Keratinocyte (primary cell): ENCODE measurements at places on chromosomes 2 and 18.

DNA sequence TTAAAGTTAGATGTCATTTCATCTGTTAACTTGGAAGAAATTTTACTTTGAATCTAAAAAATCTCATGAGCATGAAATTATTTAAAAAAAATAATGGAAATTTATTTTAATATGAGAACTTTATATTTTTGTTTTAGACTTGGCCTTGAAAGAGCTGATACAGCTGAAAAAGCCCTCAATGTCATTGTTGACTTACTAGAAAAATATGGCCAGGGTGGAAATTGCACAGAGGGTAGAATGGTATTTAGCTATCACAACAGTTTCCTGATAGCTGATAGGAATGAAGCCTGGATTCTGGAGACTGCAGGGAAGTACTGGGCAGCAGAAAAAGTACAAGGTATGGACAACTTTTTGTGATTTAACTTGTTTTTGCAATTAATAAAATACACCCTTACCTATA, 5.3 kb downstream of the SCRN3 start:
- DNase-seq, result no peak

DNA sequence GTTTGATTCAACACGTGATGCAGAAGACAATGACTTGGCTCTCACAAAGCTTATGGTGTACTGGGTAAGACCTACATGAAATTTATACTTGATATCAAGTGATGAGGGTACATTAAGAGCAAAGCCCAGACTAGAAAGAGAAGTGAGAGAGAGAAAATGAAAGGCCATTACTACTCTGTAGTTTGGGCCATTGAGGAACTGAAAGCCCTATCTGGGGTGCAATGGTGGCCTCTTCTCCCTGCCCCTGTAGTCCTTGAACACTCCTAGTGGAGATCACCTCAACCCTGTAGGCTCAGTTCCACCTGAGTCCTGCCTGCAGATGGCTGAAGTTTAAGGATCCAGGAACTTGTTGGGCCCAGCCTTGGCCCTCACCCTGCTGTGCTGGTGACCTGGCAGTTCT, 569.8 kb upstream of the MEX3C start:
- no peak for DNase-seq

DNA sequence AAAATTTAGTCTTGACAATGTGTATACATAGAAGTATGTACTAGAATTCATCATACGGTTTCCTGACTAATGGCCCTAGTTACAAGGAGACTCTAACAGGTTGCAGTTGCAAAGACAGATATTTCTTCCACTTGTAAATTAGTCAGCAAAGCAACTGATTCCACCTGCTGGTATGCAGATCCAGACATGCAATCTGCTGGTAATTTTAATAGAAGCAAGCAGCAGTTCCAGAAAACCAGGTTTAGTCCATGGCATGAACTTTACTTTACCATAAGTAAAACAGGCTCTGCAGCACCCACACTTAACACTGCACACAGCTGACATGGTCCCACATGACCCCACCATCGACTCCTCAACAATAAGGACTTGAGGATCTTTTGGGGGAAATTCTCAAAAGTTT, 110.9 kb upstream of the SP3 start:
- DNase-seq, result no peak

DNA sequence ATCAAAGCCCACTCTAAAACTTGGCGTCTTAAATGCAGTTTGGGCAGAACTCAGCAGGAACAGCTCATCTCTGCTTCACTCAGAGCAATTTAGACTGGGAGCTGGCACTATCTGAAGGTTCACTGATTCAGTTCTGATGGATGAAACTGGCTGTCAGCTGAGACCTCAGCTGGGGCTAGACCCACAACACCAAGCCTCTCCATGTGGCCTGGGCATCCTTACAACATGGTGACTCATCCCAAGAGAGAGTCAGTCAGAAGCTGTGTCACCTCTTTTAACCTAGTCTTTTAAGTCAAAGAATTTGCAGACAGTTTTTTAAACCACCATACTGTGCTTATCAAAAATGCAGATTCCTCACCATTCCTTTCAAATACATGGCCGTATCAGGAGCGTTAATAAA, 62.6 kb upstream of the ZNF397 start:
- DNase-seq, result no peak

DNA sequence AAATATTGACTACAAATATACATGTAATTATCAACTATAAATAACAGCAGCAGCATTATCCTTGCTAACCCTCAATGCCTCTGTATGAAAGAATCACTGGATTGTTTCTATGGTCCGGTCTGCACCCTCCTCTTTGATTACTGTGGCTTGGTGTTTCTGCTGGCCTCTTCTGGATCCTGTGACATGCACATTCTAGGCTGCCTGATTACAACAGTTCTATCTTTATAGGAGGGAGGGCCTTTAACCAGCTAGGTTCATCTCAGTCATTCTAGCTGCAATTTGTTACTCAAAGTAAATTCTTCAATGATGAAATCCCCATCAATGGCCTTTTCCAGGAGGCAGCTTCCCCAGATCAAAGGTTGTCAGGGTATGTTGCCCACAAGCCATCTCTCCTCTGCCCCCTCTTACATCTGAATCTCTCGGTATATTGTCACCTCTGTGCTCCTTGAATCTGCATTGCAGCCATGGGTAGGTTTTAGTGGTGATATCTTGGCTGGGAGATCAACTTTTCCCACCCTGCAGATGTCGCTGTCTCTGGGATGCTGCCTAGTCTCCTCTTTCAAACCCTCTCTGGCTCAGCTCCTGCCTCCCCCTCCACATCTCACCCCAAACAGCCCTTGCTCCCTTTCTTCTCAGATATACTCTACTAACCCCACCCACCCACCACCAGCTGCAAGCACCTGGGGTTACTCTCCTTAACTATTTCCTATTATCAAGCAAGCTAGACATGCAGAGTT, 106.2 kb upstream of the BZW1 start:
- no peak for DNase-seq

DNA sequence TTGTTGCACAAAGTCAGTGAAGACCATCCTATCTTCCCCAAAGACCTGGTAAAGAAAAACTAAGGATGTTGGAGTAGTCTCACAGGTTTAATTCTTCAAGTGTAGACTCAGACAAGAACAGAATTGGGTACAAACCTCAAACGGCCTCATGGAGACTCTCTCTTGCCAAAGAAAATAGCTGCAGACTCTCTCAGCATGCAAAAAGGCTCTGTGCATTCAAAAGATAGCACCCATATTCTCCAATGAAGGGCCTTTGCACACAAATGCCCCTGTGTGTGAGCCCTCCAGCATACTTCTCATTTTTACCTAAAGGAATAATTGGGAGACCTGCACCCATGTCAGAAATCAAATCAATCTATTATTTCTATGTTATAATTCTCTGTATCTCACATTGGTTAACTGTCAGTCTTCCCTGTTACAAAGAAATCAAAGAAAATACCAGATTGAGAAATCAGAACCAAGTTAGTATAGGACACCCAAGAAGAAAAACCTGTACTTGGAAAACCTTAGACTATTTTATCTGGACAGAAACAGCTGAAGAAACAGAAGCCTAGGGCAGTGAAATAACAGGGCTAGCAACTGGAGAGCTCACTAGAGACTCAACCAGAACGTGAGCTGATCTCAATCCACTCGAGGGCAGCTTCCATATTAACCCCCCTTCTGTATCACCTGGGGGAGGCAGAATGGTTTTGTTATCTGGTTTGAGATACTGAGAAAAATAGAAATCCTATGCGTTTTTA, 134.7 kb upstream of the DNAJC10 start:
- no peak for DNase-seq

DNA sequence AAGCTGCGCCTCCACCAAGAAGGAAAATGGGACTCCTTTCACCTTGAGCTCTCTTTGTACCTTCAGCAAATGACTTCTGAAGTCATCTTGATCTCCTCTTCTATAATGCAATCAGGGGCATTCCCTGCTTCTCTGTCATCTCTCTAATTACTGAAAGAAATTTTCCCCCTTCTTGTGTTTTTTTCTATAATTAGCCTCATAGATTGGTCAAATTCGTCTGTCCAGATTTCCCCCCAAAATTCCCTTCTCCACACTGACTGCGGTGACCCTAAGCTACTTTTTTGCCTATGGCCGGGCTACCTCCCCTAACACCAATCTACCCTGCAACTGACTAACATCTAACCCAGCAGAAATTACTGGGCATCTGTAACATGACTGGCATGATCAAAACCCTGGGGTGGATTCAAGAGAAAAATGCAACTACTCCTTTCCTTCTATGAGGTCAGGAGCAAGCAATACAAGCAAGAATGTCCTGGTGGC, 168.6 kb downstream of the BCL2 start:
- DNase-seq, result no peak

DNA sequence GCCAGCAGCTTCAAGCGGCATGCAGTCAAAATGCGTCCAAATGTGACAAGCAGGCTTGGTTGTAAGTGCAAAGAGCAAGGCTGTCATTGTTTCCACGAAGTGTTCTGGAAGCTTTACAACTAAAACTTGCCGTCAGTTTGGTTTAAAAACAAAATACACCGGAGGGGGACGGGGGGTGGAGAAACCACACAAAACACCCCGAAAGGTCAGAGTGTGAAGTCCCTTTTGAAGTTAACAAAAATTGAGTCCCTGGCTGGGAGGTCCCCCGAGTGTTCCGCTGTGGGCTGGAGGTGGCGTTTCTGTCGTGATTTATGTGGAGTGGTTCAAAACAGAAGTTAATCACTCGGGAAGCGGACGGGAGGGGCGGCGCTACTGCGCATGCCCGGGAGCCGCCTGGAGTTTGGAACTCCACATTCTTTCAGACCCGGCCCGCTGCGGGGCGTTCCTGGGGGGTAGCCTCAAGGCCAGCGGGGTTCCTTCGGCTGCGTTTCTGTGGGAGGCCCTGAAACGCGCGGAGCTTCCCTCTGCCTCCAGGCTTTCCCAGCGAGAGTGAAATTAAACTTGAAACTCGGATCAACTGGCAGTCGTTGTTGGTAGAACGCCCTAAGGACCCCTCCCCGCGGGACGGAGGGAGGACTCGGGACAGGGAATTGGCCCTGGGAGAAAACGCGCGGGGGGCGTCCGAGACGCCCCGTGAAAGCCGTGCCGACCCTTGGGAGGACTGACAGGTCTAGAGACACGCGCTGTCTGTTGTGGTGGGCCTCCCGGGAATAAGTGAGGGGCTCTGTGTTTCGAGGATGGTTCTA, 1.4 kb downstream of the TGIF1 start:
- DNase-seq, result no peak

DNA sequence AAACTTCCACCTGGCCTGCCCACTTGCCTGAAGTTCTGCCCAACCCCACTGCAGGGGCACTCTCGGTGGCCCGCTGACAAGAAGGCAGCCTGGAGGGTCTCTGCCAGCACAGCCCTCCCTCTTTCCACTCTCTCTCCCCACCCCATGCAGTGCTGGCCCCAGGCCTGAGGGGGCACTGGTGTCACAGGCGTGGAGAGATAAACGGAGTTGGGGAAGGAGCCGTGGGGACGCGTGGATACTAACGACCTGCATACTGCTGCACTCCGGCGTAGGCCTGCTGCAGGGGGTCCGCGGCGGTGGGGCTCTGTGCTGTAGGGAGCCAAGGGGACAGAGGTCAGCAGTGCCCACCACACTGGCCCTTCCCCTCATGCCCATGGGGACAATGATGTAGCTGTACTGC, 299.3 kb downstream of the CELF4 start:
- no peak for DNase-seq

- no peak for DNase-seq
Observed at GRCh38 chr2:3428577-3428976, 49.1 kb downstream of the TRAPPC12 start.

- no peak for DNase-seq
Observed at GRCh38 chr2:74378007-74378406, 2.1 kb downstream of the DCTN1 start.

- DNase-seq, result no peak
Observed at GRCh38 chr2:189751080-189751658, 11.4 kb downstream of the OSGEPL1 start.

GRCh38 chr2:20052861-20053281, 1.4 kb upstream of the LAPTM4A start:
- DNase-seq, result no peak

DNA sequence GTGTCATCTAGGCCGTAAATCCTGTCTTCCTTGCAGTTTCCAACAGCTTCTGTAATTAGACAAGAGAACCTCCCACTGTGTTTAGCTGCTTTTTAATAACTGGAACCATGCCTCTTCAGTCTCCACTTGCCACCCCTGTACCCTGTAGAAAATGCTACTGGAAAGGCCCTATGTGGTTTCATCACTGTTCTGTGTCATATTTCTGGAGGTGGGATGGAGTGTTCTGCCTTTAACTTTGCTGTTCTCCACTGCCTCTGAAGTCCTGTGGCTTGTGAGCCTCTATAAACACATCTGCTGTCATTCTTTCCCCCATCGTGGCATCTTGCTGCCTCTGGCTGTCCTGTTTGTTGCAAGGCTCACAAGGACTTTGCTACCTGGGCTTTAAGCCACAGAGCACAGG, 17.9 kb downstream of the MGAT5 start:
- DNase-seq, result no peak

DNA sequence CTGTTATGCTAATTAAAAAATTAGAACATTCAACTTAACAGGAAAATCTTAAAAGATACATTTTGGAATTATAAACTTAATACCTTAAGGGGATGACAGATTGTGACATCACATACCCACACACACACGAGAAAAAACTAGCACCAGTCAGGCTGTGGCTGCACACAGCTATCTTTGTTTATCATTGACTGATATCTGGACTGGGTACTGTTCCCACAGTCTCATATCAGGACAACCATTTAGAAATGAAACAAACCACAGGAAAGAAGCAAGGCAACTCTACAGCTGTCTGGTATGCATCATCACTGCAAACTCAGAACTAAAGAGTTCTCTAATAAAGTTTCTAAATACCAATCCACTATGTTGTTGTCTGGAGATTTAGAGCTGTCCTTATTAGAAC, 210.9 kb upstream of the SMAD7 start:
- DNase-seq, result no peak

GRCh38 chr2:3307901-3308300, 69.7 kb downstream of the EIPR1 start:
- no peak for DNase-seq

DNA sequence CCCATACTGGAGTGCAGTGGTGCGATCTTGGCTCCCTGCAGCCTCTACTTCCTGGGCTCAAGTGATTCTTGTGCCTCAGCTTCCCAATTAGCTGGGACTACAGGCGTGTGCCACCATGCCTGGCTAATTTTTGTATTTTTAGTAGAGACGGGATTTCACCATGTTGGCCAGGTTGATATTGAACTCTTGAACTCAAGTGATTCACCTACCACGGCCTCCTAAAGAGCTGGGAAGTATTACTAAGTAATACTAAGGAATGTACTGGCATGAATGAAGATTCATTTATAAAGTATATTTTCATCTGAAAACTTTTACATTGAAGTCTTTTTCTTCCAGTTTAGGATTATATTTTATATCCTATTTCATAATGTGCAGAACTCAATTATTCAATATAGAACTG, 38.1 kb downstream of the NUP35 start:
- no peak for DNase-seq

- DNase-seq, result peak; percentile 7
Observed at GRCh38 chr2:214410918-214411554, at the start of gene VWC2L. Gene VWC2L (plus strand): TSS chr2:214411054. CDS start chr2:214414194, 3,140 bp downstream.

- DNase-seq, result no peak
Observed at GRCh38 chr2:209977386-209978239, 24.8 kb upstream of the RPE start.

GRCh38 chr18:40570615-40571014, 1384.4 kb upstream of the PIK3C3 start:
- DNase-seq, result no peak

GRCh38 chr2:86775338-86775737, 15.4 kb downstream of the CD8A start:
- no peak for DNase-seq

GRCh38 chr2:239687441-239687840, 286.6 kb upstream of the HDAC4 start:
- DNase-seq, result no peak

- no peak for DNase-seq
Observed at GRCh38 chr2:124796647-124797046, 771.6 kb downstream of the CNTNAP5 start.
